Pancreas (tissue), 10 donors: ENCODE measurements at places on chromosomes 16 and 17. TPM values are rescaled to one million over a fixed set of nuclear protein-coding genes. Genes with fewer than 3 reads are reported as not detected.

DNA sequence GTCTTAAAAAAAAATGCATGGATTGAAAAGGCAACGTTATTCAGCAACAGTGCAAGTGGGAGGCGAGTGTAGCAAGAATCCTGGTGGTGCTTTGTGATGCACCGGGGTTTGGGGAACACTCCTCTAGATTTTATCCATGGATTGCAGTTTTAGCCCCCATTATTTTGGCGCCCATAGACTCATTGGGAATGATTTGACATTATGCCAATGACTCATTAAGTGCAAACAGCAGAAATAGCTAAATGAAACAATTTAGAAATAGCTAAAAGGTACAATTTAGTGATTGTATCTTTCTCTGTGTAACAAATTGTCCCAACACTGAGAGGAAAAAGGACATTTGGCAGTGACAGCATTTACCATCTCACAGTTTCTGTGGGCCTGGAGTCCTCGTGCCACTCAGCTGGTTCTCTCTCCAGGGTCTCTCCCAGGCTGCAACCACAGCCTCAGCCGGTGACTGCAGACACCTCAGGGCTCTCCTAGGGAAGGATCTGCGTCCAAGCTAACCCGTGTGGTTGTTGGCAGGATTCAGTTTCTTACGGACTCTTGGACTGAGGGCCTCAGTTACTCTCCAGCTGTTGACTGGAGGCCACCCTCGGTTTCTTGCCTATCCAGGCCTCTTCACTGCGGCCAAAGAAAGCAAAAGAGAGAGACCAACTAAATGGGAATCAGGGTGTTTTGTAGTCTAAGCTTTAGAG lies 398.7 kb downstream of the SNX29 start:
- DNase-seq, result no peak

DNA sequence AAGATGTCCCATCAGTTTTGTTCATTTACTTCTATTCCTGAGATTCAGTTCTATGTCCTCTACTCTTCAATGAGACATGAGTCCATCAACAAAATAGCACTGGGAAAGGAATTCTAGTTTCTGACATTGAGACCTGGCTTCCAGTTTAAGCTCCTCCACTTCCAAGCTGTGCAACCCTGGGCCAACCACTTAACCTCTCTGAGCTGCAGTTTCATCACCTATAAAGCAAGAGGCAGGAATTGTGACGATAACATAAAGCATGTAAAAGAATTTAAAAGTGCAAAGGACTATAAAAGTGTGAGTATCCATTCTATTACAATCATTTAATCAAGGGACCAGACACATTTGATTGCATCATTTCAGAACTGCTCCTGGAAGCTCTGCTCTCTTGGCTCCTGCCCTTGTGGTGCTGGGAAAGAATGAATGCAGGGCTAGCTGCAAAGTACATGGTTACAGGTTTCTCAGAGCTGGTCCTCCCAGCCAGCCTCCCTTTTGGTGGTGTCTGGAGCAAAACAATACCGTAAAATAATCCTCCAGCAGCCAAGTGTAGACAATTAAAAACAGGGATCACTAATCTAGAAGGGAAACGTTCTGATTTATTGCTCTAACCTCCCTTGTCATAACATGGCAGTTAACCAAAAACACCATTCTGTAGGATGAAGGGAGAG lies 113.9 kb downstream of the VPS53 start:
- DNase-seq, result no peak

- DNase-seq, result no peak
Measured at GRCh38 chr16:66585481-66586239, 6.4 kb downstream of the CMTM2 start.

- no peak for DNase-seq
Measured at GRCh38 chr16:54780266-54780665, 150.4 kb upstream of the IRX5 start.

GRCh38 chr17:37661400-37662014 lies 18.3 kb upstream of the DDX52 start:
- no peak for DNase-seq

- DNase-seq, result no peak
Measured at GRCh38 chr17:66985338-66986237, 21.1 kb downstream of the CACNG4 start.

GRCh38 chr17:79509008-79509407 lies 101.8 kb downstream of the RBFOX3 start:
- DNase-seq, result no peak

DNA sequence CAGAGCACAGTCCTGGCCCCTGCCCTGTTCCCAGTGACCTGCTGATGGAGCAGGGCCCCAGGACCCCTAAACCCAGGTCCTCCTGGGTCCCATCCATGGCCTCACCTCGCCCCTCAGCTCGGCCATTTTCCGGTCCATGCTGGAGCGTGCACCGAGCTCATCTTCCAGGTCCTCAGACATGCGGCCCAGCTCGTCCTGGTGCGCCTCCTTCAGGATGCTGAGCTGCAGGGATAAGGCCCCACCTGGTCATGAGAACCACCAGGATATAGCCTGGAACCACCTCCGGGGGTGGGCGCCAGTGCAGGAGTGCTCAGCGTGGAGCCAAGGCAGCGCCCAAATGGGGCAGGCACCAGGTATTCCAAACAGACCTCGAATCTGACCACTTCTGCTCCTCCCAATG lies 17.9 kb downstream of the CCDC102A start:
- peak; percentile 67 for DNase-seq

GRCh38 chr17:56489980-56490379 lies 103.5 kb upstream of the NOG start:
- no peak for DNase-seq

DNA sequence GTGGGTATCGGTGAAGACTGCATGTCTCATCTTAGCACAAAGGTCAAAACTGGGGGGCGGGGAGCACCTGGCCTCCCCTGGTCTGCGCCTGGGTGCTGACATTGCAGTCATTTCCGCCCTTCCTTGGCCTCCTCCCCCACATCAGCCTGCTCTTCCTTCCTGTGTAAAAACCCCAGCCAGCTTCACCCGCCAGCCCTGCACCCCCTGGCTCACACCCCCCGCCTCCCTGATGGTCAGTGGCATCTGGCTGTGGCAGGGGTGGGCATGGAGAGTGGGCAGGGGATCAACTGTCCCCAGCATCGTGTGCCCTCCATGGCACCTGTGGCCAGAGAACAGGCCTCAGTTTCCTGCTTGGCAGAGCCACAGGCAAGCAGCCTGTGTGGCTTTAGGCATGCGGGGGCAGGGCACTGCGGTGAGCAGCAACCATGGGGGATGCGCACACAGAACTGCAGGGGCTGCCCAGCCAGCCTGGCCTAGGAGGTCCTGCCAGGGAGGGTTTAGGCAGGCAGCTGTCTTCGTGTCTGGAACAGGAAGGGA lies 26.5 kb upstream of the LASP1NB start:
- DNase-seq, result no peak

DNA sequence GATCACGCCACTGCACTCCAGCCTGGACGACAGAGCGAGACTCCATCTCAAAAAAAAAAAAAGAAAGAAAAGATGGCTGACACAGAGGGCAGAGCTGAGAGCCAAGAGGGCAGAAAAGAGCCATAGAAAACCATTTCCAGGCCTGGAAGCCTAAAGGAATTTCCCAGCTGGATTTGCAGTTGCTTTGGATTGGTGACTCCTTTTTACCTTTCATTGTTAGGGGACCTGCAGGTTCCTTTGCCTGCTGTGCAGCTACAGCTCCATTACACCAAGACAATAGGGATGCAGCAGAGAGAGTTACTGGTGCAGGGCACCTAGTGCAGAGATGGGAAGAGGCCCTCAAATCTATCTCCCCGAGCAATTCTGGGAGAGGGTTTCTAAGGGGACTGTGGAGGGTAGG lies 18.4 kb downstream of the ZNF668 start:
- DNase-seq, result no peak

GRCh38 chr17:17538417-17539391 lies 42.5 kb upstream of the RASD1 start:
- peak; percentile 81 for DNase-seq

GRCh38 chr16:24168856-24169255 lies 87.3 kb upstream of the CACNG3 start:
- DNase-seq, result no peak

DNA sequence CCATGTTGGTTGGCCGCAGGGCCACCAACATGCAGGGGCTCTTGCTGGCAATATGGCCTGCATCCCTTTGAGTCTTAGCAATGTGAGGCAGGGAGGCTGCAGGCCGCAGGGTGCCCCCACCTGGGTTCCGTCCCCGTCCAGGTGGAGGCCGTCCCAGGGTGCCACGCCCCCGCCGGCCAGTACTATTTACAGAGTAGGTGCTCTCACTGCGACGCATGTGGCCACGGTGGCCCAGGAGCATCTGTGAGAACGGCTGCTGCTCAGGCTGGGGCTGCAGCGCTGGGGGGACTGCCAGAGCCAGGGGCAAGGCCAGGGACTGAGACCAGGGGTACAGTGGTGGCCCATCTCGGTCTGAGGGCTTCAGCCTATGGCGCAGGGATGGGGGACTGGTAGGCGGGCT lies 3.6 kb downstream of the MATCAP1 start:
- DNase-seq, result no peak

- DNase-seq, result no peak
Measured at GRCh38 chr17:27446569-27447301, 9.5 kb upstream of the KSR1 start.

DNA sequence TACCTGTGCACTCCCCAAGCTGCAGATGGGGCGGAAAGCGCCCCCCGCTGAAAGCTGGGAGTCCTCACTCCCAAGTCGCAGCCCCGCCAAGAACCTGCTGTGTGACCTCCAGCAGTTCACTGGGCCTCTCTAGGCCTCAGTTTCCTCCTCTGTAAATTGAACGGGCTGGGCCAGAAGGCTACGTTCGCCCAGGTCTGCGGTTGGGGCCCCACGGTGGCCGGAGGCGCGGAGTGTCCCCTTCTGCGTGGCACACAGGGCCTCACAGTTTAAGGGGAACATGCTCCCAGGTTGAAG lies 628 bp downstream of the GALK1 start:
- DNase-seq, result no peak

GRCh38 chr17:17849147-17849820 lies 12.5 kb upstream of the SREBF1 start:
- no peak for DNase-seq

- no peak for DNase-seq
Measured at GRCh38 chr17:17685775-17686291, 4.6 kb downstream of the RAI1 start.

GRCh38 chr17:61504697-61505096 lies 52.5 kb downstream of the TBX4 start:
- no peak for DNase-seq

Gene SDR42E2
- total RNA-seq, result not detected

Gene TNS4
- 0.24 TPM for total RNA-seq

Gene EIF3CL
- total RNA-seq, result 68.6 TPM

Gene SLC47A1
- total RNA-seq, result 0.73 TPM

Gene TOX3
- total RNA-seq, result 3.9 TPM

Gene SHMT1
- total RNA-seq, result 11.9 TPM

Gene LRRC75A
- total RNA-seq, result 1.3 TPM

Gene DHRS7C
- total RNA-seq, result not detected

Gene MMD
- 7.0 TPM for total RNA-seq

Gene ARHGDIA
- total RNA-seq, result 164 TPM
